ENCODE measurements at places on chromosomes 12 and 14. TPM values are rescaled to one million over a fixed set of nuclear protein-coding genes. Genes with fewer than 3 reads are reported as not detected.
A peak's percentile ranks its signal among the peaks of the same experiment; 100 is the strongest.

The MORN3 gene
- total RNA-seq = not detected

The GPR84 gene
- total RNA-seq = 1.9 TPM

The RIPK3 gene
- 8.0 TPM for total RNA-seq

The GPRC5D gene
- total RNA-seq = 0.39 TPM

The SMCO3 gene
- 1.0 TPM for total RNA-seq

The DAD1 gene
- total RNA-seq = 149 TPM

The SOX5 gene
- total RNA-seq = 58.3 TPM

The GYS2 gene
- 0.15 TPM for total RNA-seq

The EIF2S3B gene
- 0.45 TPM for total RNA-seq

The RPAP3 gene
- total RNA-seq = 22.7 TPM

The HDAC7 gene
- 144 TPM for total RNA-seq

The TPH2 gene
- total RNA-seq = not detected

The KRT2 gene
- total RNA-seq = not detected

DNA sequence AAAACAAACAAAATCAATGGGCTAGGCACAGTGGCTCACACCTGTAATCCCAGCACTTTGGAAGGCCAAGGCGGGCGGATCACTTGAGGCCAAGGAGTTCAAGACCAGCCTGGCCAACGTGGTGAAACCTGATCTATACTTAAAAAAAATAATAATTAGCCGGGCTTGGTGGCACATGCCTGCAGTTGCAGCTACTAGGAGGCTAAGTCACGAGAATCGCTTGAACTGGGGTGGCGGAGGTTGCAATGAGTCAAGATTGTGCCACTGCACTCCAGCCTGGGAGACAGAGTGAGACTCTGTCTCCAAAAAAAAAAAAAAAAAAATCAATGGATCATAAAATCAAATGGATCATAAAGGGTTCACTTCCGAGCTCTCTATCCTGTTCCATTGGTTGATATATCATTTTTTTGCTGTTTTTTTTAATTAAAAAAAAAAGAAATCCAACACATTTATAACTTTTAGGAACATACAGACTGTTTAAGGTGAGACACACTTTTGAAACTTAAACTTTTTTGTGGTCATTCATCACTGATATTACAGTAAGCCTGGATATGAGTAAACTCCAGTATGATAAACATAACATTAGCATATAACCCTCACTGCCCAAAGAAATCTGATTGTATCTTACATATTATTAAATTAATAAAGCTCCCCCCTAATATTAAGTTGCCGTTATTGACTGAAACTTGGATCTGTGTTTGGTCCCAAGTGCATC, 22.1 kb downstream of the MOK start:
- H3K27me3 ChIP-seq = no peaks in the 10 kb centered on the region
- H3K4me1 ChIP-seq = no peaks in the 10 kb centered on the region
- no peak overlapping the region for H3K27ac ChIP-seq
- peaks cover 3% of the 10 kb centered on the region for H3K36me3 ChIP-seq
- DNase-seq = no peak

- H3K36me3 ChIP-seq = no peaks in the 10 kb centered on the region
- DNase-seq = peak; percentile 59
Measured at GRCh38 chr12:54009171-54010052, 627 bp downstream of the HOXC8 start.

GRCh38 chr12:118685983-118686607, 295.2 kb upstream of the SRRM4 start:
- no peaks in the 10 kb centered on the region for H3K27me3 ChIP-seq
- no peaks in the 10 kb centered on the region for H3K36me3 ChIP-seq
- H3K27ac ChIP-seq = no peak overlapping the region
- no peak for DNase-seq
- no peak overlapping the region for H3K4me3 ChIP-seq

GRCh38 chr12:123696646-123697045, 15.5 kb upstream of the ATP6V0A2 start:
- no peaks in the 10 kb centered on the region for H3K4me1 ChIP-seq
- no peaks in the 10 kb centered on the region for H3K27me3 ChIP-seq
- H3K36me3 ChIP-seq = no peaks in the 10 kb centered on the region
- no peak overlapping the region for H3K27ac ChIP-seq
- DNase-seq = no peak

- no peaks in the 10 kb centered on the region for H3K36me3 ChIP-seq
- no peak overlapping the region for H3K4me3 ChIP-seq
- no peaks in the 10 kb centered on the region for H3K4me1 ChIP-seq
Measured at GRCh38 chr14:102394717-102395375, 32.1 kb downstream of the TECPR2 start.

GRCh38 chr12:54974279-54974678, 10.3 kb downstream of the TESPA1 start:
- no peak for DNase-seq
- H3K4me1 ChIP-seq = no peaks in the 10 kb centered on the region
- H3K36me3 ChIP-seq = no peaks in the 10 kb centered on the region
- no peaks in the 10 kb centered on the region for H3K27me3 ChIP-seq

- no peaks in the 10 kb centered on the region for H3K27me3 ChIP-seq
- no peak overlapping the region for H3K4me3 ChIP-seq
- DNase-seq = no peak
- no peaks in the 10 kb centered on the region for H3K36me3 ChIP-seq
- H3K4me1 ChIP-seq = no peaks in the 10 kb centered on the region
Measured at GRCh38 chr12:62714181-62714773, 220.7 kb downstream of the PPM1H start.

DNA sequence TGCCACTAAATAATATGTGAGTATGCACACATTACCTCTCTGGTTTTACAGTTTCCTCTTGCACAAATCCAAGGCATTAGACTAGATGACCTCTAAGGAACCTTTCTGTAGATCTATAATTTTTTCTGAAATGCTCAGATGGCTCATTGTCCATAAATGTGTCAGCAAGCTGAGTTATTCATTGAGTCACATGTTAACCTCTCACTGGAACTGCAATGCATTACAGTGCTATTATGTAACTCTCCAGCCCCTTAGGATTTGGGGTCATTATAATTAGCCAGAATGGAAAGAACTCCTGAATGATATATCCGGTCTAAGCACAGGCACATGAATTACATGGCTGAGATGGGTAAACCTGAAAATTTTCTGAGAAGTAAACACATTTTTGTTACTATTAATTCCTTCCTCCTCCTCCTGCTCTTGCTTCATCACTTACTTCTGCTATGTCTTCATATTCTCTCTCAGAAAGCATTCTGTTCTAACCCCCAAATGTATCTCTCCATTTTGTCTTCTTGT, 20.3 kb upstream of the DRAM1 start:
- no peak for DNase-seq
- no peaks in the 10 kb centered on the region for H3K27me3 ChIP-seq
- no peaks in the 10 kb centered on the region for H3K36me3 ChIP-seq

DNA sequence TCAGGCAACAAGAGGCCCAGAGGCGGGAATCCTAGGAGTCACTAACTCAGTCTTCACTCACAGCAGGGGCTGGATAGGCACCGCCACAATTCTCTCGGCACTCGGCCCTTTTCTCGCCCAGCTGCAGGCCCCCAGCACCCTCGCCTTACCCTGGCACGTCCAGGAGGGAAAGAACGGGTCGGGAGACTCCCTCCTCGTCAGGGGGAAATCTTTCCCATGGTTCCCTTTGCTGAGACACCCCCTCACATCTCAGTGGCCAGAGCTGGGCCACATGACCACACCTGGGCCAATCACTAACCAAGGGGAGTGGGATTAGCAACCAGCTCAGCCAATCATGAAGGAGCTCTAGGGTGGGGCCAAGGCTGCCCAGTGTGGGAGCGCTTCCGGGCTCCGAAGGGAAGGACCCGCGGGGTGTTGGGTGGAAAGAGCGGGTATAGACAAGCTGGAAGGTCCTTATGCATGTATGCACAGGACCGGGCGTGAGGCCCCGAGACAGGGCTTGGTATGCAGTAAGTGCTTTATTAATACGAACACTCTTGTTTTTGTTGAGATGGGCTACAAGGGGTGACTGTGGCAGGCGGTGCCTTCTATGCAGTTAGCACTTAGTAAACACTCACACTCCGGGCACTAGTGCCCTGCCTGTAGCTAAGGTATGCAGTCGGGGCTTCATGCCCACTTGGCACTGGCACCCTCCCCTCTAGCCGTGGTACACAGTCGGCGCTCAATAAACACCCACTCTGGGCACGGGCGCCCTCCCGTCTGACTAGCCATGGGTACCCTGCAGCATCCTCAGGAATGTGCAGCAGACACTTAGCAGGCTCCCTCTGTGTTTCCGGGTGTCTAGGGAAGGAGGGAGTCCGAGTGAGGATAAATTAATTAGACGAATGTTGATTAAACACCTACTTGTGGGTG, 40.3 kb downstream of the ADGRD1 start:
- no peak overlapping the region for H3K27ac ChIP-seq
- H3K4me3 ChIP-seq = no peak overlapping the region
- H3K4me1 ChIP-seq = no peaks in the 10 kb centered on the region

DNA sequence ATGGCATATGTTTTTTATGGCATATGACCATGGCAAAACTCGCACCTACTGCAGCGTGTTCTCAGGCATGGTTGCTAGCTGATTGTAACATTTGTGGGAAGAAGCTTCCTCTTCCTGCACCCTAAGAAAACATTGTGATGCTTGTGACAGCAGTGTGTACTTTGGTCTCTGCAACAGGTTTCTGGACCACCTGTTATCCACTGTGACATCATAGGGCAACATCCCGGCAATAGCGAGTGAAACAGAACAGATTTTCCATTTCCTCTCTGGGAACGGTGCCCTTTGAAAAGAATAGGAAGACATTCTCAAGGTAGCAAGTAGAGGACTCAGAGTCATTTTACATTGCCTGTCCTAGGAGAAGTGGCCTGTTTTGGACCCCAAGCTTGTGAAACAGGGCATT, 135.4 kb upstream of the TRHDE start:
- no peaks in the 10 kb centered on the region for H3K4me1 ChIP-seq
- H3K36me3 ChIP-seq = no peaks in the 10 kb centered on the region
- no peak overlapping the region for H3K27ac ChIP-seq
- no peaks in the 10 kb centered on the region for H3K27me3 ChIP-seq
- no peak for DNase-seq
- no peak overlapping the region for H3K4me3 ChIP-seq

DNA sequence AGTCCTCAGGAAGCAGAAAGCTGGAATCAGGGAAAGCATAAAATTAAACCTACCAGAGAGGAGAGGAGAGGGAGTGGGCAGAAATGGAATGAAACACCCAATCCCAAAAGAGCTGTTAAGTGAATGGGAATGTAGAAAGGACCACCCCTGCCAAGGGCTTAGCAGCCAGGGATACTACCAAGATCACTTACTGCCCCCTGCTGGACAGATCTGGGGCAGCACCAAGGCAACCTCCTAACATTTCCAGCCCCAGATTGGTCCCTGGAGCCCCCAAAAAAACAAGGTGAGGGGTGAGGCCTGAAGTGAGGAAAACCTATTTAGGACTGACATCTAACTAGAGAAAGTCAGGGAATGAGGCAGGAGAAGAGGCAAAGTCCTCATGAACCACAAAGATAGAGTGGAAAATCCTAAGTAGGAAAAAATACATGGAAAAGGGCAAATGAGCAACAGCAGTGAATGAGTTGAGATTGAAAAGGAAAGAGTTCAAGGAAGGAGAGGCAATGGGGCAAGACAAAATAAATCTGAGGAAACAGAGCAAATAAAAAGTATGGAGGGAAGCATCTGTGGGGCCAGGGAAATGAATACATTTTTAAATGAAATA, 11.2 kb upstream of the FKBP11 start:
- H3K4me3 ChIP-seq = no peak overlapping the region
- H3K27ac ChIP-seq = no peak overlapping the region
- no peaks in the 10 kb centered on the region for H3K4me1 ChIP-seq
- peaks cover 4% of the 10 kb centered on the region for H3K36me3 ChIP-seq

DNA sequence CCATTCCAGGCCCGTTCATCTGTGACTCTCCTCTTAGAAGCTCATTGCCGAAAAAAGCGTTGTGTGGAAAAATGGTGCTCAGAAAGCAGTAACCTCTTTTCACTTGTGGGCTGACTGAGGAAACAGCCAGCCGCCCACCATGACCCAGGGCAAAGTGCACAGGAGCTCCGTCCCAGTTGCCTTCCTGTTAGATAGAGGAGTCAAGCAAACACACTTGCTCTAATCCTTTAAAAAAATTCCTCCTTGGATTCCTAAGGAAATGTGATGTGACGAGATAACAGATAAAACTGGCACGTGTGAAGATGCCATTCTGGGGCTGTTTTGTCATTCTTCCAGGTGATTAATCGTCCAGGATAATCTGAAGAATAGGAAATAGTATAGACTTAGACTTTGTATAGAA, 396.8 kb upstream of the DDHD1 start:
- no peaks in the 10 kb centered on the region for H3K4me1 ChIP-seq
- no peak overlapping the region for H3K27ac ChIP-seq
- H3K4me3 ChIP-seq = no peak overlapping the region
- no peak for DNase-seq

GRCh38 chr12:115412831-115413230, 728.9 kb upstream of the TBX3 start:
- H3K27me3 ChIP-seq = no peaks in the 10 kb centered on the region
- no peaks in the 10 kb centered on the region for H3K4me1 ChIP-seq
- no peak overlapping the region for H3K4me3 ChIP-seq
- H3K27ac ChIP-seq = no peak overlapping the region
- no peak for DNase-seq
- no peaks in the 10 kb centered on the region for H3K36me3 ChIP-seq

GRCh38 chr12:104761091-104761490, 197.0 kb downstream of the SLC41A2 start:
- H3K36me3 ChIP-seq = no peaks in the 10 kb centered on the region
- H3K4me1 ChIP-seq = no peaks in the 10 kb centered on the region
- H3K27ac ChIP-seq = no peak overlapping the region
- no peaks in the 10 kb centered on the region for H3K27me3 ChIP-seq

DNA sequence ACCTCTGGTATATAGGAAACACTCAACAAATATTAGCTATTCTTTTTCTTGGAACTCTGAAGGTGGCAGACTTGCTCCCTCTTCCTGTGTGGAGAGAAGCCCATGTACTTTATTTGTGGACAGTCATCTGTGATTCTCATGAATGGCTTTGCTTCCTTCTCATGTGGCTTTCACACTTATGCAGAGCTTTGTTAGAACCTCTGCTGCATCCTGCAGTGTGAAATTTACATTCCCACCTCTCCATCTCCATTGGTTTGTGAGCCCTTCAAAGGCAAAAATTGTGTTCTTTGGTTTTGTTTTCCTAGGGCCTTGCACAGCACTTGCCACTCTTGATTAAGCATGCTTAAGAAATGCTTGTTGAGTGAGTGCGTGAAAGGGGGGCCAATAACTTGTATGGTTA, 51.9 kb downstream of the BICD1 start:
- no peak for DNase-seq
- H3K36me3 ChIP-seq = no peaks in the 10 kb centered on the region
- no peak overlapping the region for H3K27ac ChIP-seq
- H3K27me3 ChIP-seq = no peaks in the 10 kb centered on the region
- H3K4me1 ChIP-seq = no peaks in the 10 kb centered on the region

- no peaks in the 10 kb centered on the region for H3K36me3 ChIP-seq
- H3K27ac ChIP-seq = no peak overlapping the region
- H3K4me3 ChIP-seq = no peak overlapping the region
Measured at GRCh38 chr12:113039911-113040445, 16.6 kb upstream of the DTX1 start.

DNA sequence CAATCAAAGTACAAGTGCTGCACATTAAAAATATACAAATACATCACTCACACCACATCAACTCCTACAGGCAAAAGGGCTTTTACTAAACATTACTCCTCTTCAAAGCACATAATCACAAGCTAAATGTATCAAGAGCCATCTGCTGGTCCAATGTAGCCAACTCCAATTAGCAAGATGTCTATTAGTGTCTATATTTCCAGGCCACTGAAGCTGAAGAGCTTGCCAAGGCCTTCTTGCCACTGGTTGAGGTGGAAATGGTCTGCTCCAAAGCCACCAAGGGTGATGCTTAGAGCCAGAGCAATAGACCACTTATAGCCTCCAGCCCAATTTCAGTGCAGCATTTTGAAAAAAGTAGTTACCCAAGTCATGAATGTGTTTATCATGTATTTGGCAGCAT, 54.4 kb downstream of the RASSF9 start:
- H3K4me3 ChIP-seq = no peak overlapping the region
- no peak for DNase-seq
- H3K4me1 ChIP-seq = no peaks in the 10 kb centered on the region
- H3K27ac ChIP-seq = no peak overlapping the region
- no peaks in the 10 kb centered on the region for H3K27me3 ChIP-seq

All from aorta (tissue), 5 donors.